Anterior cingulate cortex (tissue), 58 donors: ENCODE measurements at places on chromosomes 7 and 10.
A peak's percentile ranks its signal among the peaks of the same experiment; 100 is the strongest.

GRCh38 chr10:34488476-34489130, 326.5 kb downstream of the PARD3 start:
- DNase-seq, result no peak

GRCh38 chr7:142379201-142379885, 121.5 kb upstream of the PRSS58 start:
- DNase-seq, result no peak

DNA sequence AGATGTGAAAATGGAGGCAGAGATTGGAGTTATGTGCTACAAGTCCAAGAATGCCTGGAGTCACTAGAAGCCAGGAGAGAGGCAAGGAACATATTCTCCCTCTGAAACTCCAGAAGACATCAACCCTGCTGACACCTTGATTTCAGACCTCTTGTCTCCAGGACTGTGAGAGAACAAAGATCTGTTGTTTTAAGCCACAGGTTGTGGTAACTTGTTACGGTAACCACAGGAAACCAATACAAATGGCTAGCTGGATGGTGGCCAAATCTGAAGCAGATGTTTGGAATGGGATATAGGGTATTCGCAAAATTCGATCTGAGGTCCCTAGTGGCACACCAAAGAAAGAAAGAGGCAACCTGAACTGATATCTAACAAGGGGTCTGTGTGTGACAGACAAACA, 129.0 kb downstream of the HERPUD2 start:
- DNase-seq, result no peak

DNA sequence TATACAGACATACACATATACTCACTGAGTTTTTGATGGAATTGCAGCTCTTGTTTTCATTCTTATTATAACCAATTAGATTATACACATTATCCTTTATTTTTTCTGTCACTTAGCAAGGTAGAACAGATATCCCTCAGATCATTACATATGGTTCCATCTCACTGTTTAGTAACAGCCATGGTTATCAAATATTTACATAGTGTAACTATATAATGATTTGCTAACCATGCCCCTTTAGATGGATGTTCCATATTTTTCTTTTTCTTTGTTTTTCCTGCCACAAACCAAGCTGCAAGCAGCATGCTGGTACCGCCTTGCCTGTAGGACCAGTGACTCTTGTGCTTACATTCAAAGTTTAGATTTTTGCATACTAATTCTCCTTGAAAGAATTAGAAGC, 163.4 kb upstream of the NFE2L3 start:
- no peak for DNase-seq

DNA sequence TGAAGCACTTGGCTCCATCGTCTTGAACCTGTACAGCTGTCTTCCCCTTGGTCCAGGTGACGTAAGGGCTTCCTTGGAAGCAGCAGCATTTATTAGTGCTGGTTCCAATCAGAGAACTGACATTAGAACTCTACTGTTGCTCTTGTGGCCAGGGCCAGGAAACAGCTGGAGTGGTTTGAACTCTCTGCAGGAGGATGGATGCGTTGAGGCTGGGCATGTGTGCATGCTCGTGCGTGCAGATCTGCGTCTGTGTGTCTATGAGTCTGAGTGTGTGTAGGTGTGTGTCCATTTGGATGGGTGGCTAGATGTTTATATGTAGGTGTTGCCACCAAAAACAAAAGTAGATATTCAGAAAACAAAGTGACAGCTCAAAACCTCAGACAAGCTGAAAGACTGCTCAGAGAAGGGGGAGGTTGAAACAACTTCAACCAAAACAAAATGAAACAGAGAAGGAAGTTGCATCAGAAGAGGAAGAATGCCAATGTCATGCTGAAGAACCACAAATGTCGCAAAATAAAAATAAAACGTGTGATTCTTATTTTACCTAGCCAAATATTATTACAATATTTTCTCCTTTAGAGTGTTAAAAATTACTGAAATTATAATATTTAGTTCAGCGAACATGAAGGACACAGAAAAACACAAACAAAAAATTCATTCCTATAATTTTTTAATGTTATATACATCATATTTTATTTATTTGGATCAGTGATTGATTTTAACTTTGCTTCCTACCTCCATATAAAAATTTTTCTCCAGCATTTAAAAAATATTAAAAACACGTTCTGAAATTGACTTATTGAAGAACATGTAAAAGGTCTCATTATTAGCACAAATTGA, 96.1 kb upstream of the MKLN1 start:
- DNase-seq, result no peak

DNA sequence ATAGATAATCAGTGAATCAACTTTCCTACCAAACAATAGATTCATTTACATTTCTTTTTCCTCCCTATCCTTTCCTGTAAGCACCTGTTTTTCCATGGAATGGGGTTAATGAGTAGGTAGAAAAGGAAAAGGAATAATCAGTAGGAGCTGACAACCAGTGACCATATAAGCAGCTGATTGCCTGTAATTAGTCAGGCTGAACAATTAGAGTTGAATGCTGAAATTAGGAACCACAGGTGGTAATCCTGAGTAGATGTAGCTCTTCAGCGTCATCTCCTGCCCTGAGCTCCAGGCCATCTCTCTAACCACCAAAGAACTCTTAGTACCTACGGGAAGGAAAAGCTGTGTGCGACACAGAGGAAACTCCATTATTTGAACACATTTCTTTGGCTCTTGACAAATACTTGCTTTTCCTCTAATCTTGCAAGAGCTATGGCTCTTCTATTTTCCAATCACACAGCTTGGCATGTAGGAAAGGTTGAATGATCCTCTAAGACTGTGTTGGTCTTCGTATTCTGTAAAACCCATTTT, 63.8 kb downstream of the KLHDC10 start:
- no peak for DNase-seq

GRCh38 chr10:76201962-76202361, 770.5 kb downstream of the LRMDA start:
- DNase-seq, result no peak

- DNase-seq, result no peak
Observed at GRCh38 chr7:47557317-47557693, 24.6 kb downstream of the TNS3 start.

DNA sequence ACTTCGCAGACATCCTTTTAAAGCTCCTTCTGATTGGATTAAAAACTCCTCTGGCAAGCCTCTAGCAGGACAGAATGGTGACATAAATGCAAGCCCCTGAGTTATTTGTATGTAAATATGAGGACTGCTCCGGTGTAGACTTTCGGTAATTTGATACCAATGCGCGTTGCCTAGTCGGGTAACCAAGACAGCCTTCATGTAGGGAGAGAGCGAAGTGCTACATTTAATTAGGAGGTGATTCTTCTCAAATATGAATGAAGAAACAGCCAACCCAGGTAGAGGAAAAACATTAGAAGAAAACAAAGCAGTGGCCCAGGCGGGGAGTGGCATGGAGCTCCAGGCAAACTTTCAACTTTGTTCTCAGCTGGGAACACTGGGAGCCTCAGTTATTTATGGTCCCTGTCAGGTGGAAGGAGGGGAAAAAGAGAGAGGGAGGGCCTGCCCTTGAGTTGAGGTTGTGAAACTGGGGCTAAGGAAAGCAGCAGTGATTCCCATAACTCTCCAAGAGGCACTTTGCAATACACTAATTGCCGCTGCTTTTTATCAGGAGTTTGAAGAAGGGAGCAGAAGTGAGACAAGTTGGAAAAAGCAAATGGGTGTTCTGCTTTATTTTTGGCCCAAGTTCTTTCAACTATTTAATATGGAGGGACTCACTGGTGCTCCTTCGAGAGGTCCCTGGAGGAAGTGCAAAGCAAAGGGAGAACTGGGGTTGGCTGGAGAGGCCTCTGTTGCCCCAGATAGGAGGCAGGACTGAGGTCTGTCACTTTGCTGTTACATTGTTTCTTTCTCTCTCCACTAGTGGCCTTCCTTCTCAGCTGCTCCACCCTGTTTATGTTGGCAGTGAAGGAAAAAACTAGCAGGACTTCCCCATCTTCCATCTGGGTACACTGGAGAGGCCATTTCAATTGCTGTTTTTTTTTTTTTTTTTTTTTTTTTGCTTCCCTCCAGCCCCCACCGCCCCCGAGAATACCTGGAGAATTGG, 234.6 kb upstream of the CCDC6 start:
- DNase-seq, result no peak

GRCh38 chr10:71045204-71045809, 156.9 kb upstream of the PCBD1 start:
- DNase-seq, result no peak

GRCh38 chr7:121901026-121901425, 28.1 kb downstream of the PTPRZ1 start:
- no peak for DNase-seq

- DNase-seq, result no peak
Observed at GRCh38 chr10:58723966-58724365, 211.3 kb downstream of the BICC1 start.

DNA sequence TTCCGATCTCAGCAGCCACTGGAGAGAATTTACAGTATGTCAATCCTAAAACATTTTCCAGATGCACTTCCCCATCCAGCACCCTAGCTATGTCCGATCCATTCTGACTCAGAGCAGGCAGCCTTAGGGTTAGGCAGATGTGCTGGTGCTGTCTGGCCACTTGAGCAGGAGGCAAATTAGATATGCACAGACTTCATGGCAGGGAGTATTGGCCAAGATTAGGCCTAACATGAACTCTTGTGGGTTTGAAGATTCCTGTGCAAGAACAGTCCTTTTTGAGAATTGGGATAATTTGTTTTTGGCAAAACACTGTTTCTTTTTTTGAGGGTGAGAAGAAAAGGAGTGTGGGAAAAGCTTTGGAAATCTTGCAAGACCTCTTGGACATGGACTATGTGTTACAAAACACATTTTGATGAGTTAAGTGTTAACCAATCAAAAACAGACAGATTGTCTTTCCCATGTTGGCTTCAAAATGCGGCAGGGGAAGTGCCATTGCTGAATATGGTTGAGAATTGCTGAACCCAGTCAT, 218.6 kb upstream of the INHBA start:
- no peak for DNase-seq

GRCh38 chr7:29319719-29320521, 125.3 kb downstream of the CHN2 start:
- DNase-seq, result no peak

DNA sequence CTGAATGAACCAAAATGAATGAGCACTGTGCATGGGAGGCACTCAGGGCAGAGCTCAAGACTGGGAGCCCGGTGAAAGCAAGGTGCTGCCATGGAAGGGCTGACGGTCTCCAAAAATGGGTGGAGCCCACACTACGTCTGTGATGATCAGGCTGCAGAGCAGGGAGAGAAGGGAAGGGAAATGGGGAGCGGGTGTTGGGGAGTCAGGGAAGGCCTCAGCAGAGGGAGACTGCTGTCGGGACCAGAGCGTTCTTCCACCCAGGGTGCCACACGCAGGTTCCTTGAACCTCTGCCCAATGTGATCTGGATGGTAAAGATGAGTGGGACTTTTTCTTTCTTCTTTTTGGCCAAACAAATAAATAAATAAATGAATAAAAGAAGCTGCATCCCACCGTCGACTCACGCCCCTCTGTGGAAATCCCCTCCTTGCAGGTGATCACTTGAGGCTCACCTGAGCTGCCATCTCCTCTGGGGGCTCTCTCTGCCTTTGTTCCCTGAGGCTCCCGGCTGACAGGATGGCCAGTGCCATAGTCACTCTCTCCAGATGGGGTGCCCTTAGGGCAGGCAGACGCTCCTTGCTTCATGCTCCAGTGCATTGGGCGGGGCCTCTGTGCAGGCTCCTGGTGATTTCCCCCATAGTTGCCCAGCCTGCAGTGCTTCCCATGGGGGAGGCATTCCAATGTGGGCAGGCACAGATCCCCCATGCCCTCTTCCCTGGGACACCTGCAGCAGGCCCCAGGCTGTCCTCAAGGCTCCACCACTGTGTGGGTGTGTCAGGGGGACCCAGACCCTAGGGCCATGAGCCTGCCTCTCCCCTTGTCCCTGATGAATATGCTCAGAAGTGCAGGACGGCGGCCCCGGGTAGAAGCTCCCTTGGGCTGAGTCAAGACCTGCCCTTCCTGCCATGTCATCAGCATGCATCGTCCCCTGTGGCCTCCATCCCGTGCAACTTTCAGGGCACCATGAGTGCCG, 131.8 kb downstream of the PTPN20 start:
- DNase-seq, result no peak

- DNase-seq, result no peak
Observed at GRCh38 chr7:134605978-134606923, 40.4 kb upstream of the BPGM start.

- DNase-seq, result no peak
Observed at GRCh38 chr10:119347181-119347974, 140.0 kb downstream of the GRK5 start.

GRCh38 chr7:136303162-136303561, 326.0 kb upstream of the MTPN start:
- DNase-seq, result no peak

DNA sequence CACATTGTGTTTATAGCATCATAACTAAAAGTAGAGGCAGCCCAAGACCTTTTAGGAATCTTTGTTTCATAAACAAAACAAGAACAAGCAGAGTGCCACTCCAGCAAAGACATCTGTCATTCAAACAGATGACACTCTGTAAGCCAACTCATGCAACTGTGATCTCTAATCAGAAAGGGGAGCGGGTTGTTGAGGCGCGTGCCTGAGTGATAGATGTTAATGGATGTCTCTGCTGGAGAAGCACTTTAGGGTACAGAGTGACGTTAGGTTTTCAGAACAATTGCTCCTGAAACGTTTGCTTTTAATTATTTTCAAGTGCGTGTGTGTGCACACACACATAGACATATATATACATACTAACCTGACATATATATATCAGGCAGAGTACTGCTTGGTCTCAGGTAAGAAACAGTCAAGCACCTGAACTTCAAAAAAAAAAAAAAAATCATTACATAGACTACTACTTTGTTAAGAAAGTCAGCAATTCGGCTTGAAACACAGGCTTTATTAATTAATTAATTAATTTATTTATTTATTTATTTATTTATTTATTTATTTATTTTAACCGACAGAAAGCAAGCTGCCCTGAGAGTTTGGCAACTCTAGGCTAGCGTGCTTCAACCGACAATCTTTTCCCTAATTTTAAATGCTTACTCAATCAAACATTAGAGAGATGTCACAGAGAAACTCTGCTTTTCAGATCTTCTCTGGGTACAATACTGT, 109.1 kb downstream of the POU6F2 start:
- DNase-seq, result no peak

- no peak for DNase-seq
Observed at GRCh38 chr7:143914938-143915652, 13.1 kb upstream of the TCAF1 start.

- no peak for DNase-seq
Observed at GRCh38 chr7:32170838-32171237, 100.6 kb upstream of the PDE1C start.

DNA sequence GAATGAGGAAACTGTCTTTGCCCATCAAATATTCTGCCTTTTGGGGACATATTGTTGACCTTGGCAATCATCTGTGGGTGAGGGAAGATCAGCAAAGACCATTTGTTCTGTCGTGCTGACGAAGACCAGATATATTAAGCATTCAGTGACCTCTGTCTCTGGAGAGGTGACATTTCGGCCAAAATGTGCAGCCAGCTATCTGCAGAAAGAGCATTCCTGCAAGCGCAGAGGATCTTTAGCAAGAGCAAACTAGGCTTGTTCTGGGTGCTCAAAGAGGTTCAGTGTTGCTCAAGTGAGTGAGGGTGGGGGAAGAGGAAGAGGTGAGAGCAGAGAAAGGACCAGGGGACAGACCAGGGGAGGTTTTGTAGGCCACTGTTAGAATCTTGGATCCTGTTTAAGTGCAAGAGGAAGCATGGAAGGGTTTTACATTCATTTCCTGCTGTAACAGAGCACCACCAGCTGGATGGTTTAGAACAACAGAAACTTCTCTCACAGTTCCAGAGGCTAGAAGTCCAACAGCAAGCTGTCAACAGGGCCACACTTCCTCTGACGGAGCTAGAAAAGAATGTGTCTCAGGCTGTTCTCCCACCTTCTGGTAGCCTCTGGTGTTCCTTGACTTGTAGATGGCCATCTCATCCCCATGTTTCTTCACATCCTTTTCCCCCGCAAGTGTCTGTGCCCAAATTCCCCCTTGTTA, 11.2 kb downstream of the C10orf120 start:
- DNase-seq, result no peak

- peak; percentile 81 for DNase-seq
Observed at GRCh38 chr10:84424731-84425167, 96.4 kb downstream of the CCSER2 start.
